ENCODE measurements at places on chromosomes 11 and 22.

- no peak for DNase-seq
These were observed 516.9 kb upstream of the LARGE1 start for GRCh38 chr22:34437140-34437539.

DNA sequence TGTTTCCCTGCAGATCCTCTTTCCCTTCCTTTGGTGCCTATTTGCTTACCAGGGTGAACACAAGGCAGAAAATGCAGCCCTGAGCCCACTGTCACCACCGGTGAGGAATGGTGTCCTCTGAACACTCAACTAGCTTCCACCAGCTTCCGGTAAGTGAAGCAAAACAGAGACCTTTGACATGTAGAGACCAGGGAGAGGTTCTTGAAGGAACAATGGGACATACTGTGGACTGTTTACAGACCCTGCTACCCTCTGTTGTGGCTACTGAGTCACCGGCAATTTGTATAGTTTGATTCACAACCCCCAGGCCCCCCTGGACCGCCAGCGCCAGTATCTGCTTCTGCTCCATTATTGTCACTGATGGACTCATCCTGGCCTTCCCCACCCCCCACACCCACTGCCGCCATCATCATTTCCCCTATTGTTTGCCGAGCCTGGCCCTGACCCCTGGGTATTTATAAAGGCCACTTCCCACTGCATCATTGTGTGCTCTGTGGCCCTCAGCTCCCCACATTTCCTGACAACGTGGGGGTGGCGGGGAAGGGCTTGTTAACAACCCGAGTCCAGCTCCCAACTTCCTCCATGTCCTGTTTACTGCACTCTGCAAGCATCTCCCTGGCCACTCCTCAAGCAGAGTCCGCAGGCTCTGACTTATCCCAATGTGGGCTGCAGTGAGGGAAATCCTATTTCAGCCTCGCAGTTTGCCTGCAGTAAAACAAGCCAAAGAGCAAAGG is 252.9 kb downstream of the ETS1 start:
- DNase-seq: no peak

- no peak for DNase-seq
These were observed 18.4 kb upstream of the OR4C5 start for GRCh38 chr11:48384670-48385069.

DNA sequence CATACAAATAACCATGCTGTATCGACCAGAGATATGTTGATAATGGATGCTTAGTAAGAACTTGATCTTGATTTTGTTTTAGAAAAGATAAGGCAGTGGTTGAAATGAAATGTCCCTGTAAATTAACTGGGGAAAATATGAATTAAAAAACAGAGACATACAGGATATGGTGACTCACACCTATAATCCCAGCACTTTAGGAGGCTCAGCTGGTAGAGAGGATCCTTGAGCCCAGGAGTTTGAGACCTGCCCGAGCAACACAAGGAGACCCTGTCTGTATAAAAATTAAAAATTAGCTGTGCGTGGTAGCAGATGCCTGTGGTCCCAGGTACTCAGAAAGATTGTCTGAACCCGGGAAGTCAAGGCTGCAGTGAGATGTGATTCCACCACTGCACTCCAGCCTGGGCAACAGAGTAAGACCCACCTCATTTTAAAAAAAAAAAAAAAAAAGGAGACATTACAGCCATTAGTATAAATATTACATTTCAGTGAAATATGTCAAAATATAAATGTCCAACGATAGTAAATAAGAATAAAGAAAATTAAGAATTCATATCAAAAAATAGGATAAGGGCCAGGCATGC is 4.6 kb downstream of the PICALM start:
- peak; percentile 78 for DNase-seq

- DNase-seq: no peak
These were observed 857 bp downstream of the ZPR1 start for GRCh38 chr11:116786966-116787365.

DNA sequence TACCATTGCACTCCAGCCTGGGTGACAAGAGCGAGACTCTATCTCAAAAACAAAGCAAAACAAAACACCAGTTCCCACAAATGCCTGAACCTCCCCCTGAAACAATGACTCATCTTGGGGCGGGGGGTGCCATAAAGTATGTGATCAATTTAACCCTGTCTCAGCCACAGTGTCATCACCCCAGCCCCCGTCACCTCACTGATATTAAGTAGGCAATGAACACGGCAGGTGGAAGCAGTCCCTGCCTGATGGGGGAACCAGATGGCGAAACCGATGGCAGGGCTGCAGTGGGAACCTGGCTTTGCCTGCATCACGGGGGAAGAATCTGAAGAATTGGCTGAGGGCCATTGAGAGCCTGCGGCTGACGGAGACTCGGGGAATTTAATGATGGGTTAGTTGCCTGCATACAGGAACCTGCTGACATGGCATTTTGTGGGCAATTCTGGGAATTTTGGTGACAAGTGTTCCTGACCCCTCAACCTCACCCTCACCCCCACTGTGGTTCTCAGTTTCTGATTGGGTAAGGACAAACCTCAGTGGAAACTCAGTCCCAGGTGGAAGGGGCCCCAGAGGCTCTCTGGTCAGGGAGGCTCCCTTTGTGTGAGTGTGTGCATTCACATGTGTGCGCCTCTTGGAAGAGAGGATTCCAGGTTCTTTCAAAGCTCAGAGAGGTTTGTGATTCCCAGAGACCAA is 39.1 kb upstream of the SHISAL1 start:
- DNase-seq: peak; percentile 92

All from ELR (cell line).